ENCODE measurements at places on chromosomes 12 and 14.

DNA sequence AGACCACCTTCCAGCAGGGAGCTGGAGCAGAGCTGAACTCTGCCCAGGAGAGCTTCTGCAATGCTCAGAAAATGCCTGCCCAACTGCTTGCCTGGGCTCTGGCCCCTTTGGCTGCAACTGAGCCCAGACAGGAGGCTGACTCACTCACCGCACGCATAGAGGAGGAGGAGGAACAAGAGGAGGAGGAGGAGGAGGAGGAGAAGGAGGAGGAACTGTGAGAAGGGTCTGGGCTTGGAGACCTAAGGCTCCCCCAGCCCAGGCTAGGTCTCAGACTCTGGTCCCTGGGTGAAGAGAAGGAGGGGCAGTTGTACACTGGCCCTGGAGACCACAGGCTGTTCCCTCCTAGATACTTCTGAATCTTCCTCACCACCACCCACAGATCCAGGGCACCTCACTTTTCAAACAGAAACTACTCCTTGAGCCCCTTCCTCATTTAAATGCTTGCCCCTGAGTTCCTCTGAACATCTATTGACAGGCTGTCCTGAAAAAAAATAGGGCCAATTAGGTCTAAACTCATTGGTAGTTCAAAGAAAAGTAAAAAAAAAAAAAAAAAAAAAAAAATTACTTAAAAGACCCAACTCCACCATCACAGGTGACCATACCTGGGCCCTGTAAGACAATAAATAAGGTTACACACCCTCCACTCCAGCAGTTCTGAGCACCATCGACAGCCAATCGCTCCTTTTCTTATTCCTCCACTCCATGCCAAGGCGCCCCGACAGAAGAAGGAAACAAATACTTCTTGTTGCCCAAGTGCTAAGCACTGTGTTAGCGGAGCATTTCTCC, 674 bp downstream of the VDR start:
- peak; percentile 93 for DNase-seq

DNA sequence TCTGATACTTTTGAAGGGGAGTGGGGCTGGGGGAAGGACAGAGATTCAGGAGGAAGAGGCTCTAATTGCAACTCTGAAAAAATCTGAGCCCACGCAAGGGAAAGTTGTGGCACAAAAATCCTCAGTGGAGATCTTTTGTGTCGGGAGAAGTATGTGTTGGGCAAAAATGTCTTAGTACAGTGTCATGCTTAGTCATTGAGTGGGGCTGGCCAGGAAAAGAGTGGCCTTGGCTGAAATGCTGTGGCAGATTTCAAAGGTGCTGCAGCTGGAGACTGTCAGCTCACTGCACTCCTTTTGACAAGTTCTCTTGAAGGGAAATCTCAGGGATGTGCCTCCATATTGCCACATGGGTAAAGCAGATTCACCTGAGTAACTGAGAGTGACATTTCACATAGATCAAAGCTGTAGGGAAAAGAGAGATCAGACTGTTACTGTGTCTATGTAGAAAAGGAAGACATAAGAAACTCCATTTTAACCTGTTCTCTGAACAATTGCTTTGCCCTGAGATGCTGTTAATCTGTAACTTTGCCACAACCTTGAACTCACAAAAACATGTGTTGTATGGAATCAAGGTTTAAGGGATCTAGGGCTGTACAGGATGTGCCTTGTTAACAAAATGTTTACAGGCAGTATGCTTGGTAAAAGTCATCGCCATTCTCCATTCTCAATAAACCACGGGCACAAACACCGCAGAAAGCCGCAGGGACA, 36.0 kb upstream of the GLIPR1 start:
- DNase-seq, result no peak

DNA sequence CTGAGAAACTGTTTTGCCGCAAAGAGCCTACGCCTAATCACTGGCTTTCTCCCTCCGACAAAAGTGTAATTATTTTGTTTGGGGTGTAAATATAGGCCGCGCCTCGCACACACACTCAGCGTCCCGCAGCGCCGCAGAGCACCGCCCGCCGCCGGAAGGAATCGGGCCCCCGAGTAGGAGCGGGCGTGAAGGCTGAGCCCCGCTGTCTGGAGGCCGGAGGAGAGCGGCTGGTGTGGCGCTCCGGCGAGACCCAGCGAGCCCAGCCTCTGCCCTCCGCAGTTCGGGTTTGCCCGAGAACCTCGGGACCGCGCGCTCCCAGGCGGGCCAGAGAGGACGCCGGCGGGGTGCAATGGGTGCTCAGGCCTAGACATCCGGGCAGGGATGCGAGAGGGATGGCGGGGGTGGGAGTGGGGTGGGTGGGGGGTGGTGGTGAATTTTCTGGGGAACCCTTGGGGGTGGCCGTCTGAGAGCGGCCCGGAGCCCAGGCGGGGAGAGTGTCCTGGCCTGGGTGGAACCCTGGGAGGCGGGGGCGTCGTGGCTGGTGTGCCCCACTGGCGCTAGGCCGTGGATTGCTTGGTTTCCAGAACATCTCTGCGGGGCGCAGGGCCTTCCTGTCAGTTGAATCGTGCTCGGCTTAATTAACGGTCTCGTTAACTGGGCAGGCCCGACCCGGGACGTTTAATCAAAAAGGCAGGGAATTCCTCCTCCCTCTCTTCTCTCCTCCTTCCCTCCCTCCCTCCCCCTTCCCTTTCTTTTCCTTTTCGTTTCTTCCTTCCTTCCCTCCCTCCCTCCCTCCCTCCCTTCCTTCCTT, 4.7 kb upstream of the LHX5 start:
- no peak for DNase-seq

GRCh38 chr12:29582677-29583272, 85.3 kb upstream of the OVCH1 start:
- no peak for DNase-seq

DNA sequence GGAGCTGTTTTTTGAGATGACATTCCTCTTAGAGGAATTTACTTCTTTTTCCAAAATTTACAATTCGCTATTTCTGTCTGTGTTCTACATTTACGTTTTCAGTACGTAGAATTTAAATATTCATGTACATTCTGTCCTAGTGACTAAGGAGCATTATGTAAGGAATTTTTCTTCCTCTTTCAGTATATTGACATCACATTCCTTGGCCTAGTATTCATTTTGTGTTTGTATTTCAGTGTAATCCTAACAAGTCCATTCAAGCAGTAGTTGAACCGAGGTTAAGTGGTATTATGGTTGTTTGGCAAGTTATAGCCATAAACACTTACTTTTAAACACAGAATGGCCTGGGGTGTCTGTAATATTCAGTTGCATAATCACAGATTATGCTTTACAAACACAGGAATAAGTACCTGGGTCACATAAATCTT, 465.2 kb downstream of the PCNX1 start:
- no peak for DNase-seq

DNA sequence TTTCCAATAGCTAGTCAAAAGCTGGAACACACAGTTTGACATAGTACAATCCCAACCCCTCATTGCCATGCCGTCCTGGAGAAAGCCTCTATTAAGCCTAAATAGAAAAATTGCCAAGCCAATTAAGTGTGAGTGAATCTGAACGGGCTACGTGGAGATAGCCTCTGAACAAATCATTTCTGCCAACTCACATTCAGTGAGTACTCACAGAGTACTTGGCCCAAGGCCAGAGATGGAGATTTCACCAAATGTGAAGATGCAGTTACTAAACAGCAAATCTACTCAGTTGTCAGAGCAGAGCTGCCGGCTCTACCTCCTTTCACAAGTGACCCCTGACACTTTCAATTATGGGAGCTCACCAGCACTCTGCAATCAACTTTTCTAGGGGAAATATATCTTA, 350.0 kb downstream of the GALC start:
- no peak for DNase-seq

GRCh38 chr14:71498212-71498611, 434.0 kb upstream of the RGS6 start:
- DNase-seq, result no peak

GRCh38 chr12:49288922-49289555, 5.9 kb upstream of the PRPH start:
- DNase-seq, result no peak

- DNase-seq, result no peak
Measured at GRCh38 chr12:95615749-95616148, 64.5 kb upstream of the USP44 start.

- no peak for DNase-seq
Measured at GRCh38 chr14:102503641-102504327, 5.8 kb downstream of the ANKRD9 start.

DNA sequence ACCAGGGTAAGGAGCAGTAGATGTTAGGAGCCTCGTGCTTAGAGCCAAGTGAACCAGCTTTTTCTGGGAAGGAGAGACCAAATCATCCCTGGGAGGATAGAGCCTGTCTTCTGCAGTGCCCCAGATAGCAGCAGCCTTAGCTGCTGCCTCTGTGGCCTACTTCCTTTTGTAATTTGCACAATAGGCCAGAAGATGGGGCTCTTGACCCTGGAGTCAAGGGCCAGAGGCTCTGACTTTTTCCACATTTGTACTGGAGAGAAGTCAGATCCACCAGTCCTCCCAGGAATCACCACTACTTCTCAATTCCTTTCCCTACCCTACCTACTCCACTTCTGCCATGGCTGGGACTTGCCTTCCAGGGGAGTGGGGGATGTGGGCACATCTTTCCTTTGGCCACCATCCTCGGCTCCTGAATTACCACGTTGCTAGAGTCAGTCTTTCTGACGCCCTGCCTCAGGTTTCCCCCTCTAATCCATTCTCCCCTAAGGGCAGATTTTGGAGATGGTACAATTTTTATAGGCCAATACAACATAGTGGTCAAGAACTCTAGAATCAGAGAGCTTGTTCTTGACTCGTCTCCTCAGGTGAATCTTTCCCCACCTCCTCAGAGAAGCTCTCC, 3.3 kb upstream of the SLC4A8 start:
- peak; percentile 71 for DNase-seq

DNA sequence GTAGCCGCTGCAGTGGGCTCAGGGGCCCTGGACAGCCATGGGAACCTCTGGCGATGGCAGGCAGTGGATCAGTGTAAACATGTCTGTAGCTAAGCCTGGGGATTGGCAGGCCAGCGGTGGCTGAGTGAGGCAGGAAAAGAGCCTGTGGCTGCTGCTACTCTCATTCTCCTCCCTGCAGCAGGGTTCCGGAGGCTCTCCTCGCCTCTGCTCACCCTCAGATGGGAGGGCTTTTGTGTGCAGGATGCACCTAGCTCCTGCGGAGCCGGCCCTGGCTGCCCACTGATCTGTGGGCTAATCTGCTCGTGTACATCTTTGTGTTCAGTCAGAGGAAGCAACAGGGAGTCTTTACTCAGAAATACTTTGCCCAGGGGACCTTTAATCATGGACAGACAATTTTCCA, 59.5 kb downstream of the GALNT8 start:
- no peak for DNase-seq

- no peak for DNase-seq
Measured at GRCh38 chr12:131413471-131413870, 297.4 kb upstream of the SFSWAP start.

DNA sequence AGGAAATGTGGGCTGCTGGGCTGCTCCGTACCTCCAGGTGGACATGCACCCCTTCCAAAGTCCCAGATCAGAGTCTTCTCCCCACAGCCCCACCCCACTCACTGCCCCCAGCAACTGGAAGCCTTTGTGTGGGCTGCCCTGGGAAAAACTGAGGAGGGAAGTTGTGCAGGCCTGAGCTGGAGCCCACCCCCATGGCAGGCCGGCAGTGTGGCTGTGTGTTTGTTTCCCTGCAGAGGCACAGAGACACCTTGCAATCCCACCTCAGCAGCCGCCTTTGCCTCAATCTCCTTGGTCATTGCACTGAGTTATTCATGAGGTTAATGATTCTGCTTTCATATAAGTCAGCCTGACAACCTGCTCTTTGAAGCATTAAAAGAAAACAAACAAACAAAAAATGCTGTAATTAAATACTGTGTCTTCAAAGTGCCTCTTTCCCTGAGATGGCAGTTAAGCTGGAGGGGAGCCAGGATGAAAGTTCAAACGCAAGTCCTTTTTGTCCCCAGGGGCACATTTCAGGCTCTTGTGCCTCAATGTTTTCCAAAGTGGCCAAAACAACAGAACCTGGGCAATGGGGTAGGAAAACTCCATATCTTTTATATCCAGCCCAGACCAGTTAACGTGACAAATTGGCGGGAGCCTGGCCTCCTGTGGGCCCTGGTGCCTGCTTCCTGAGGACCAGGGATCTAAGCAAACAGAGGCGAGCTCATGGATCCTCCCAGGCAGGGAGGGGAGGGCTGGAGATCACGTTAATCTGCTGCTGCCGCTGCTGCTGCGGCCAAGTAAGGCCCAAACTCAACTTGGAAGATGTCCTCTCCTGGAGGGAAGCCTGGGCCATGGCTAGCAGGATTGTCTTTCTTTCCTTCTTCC, 51.9 kb upstream of the TSPAN11 start:
- DNase-seq, result no peak

- no peak for DNase-seq
Measured at GRCh38 chr14:69559581-69560011, 15.1 kb downstream of the CCDC177 start.

DNA sequence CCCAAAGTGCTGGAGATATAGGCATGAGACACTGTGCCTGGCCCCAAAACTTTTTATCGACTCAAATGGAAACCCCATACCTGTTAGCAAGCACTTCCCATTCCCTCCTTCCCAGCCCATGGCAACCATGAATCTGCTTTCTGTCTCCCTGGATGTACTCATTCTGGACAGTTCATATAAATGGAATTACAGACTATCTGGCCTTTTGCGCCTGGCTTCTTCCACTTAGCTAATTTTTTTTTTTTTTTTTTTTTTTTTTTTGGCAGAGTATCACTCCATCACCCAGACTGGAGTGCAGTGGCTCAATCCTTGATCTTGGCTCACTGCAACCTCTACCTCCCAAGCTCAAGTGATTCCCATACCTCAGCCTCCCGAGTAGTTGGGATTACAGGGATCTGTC, 134.5 kb upstream of the MED13L start:
- no peak for DNase-seq

DNA sequence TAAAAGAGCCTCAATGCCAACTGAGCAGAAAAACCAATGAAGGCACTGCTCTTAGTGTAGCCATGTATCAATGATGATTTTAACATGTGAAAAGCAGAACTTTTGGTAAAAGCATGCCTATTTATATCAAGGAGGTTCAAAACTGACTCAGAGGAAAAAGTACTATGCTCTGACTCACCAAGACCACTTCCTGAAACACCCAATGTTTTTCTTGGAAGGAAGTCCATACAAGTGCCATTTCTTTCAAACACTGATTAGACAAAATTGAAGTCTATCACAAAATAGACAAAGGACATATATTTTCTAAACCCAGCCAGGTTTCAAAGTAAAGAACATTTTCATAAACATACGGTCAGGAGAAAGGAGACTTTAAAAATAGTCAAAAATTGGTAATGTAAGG, 88.6 kb downstream of the EPS8 start:
- peak; percentile 86 for DNase-seq

All from NB4 (cell line).